CD4-positive, alpha-beta T cell treated with Interleukin-17A for 1 hour (primary cell): ENCODE measurements at places on chromosomes 6 and 20.

GRCh38 chr6:166313255-166314070 is 5.3 kb upstream of the PRR18 start:
- peak; percentile 60 for DNase-seq

- DNase-seq: no peak
Measured at GRCh38 chr6:144647406-144647964, 362.4 kb downstream of the UTRN start.

GRCh38 chr6:84872996-84873723 is 108.8 kb upstream of the TBX18 start:
- no peak for DNase-seq

DNA sequence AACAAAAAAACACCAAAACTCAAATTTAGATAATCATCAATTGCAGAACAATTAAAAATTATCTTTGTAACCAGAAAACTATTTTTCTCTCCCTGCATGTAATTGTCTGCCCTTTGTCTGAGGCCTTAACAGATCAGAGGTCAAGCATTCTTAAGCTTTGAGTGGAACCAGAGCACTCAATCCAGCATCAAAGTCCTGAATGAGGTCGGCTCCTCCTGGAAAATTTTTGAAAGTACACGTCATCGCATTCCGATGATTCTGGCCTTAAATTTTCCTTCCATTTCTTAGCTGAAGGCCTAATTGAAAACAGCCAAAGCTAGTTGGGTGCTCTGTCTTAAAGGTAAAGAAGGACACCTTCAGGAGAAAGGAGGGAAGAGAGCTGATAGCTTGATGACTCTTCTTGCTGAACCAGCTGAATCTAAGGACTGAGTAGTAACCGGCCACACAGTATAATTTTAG is 510.2 kb upstream of the SULF2 start:
- DNase-seq: no peak

DNA sequence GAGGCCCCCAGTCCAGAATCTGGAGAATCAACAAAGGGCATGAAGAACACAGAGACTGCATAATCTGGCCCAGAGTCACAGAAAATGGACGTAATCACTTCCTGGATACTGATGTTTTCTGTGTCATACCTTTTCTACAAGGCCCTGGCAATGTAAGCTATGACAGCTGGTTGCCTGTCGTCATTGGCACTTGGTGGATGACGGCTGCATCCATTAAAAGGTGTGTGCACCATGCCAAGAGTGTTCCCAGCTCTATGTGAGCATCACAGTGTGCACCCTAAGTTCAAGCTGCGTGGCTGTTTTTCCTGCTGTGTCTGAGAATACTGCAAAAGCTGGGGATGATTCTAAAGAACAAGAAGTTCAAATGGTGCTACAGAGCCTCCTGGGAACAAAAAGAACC is 275.2 kb upstream of the CNR1 start:
- DNase-seq: no peak
